HFF-Myc (cell line): ENCODE measurements at places on chromosomes 1 and 21.

DNA sequence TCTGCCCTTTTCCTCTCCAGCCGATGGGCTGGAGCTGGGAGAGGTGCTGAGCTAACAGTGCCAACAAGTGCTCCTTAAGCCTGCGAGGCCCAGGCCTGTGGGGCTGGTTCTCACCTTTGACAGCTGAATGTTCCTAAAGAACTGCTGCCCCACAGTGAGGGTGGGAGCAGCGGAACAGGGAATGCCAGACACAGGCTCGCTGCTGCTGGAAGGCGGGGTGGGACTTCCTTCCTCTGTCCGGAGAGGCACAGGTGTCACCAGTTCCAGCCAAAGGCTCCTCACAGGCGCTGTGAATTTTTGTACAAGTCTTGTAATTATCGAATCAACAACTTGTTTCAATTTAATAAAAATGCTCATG lies 47.1 kb downstream of the COQ8A start:
- no peak for DNase-seq

- DNase-seq, result no peak
These were observed 170.1 kb downstream of the DHRS3 start for GRCh38 chr1:12447849-12448312.

DNA sequence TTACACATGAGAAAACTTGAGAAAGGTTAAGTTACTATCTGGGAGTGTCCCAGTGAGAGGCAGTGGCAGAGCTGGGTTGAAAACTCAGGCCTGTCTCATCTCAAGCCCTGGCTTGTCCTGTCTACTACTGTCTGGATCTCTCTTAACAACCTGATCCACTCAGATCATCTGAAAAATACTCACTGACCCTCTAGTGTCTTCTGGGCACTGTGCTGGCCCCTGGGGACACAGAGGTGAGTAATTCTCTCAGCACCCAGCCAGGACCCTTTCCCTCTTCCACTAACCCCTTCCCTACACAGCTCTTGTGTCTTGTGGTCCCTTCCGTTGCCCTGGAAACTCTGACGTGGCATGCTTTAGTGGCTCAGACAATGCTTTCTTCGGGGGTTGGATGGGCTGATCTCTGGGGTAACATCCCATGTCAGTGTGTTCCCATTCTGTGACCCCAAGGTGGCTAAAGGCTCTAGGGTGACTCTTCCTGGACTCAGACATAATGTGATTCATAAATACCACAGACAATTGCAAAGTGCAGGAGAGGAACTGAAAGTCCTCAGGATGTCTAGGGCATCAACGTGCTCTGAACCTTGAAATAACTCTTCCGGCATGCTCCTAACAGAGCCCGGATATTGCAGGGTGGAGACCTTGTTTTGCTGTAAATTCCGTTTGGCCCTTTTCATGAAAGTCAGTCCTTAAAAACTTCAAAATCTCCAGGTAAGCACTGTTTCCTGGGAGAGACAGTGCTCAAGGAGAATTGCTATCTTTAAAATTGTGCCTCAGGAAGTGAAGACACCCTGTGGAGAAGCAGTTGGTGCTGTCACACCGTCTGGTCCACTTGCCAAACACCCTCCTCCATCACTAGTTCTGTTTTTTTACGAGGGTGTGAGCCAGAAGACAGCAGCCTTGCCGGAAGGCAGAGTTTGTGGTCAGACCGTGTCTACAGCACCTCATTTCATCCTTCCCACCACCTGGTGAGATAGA lies 4.0 kb downstream of the SHISAL2A start:
- DNase-seq, result no peak

GRCh38 chr1:215005078-215005477 lies 77.5 kb upstream of the KCNK2 start:
- peak; percentile 74 for DNase-seq

DNA sequence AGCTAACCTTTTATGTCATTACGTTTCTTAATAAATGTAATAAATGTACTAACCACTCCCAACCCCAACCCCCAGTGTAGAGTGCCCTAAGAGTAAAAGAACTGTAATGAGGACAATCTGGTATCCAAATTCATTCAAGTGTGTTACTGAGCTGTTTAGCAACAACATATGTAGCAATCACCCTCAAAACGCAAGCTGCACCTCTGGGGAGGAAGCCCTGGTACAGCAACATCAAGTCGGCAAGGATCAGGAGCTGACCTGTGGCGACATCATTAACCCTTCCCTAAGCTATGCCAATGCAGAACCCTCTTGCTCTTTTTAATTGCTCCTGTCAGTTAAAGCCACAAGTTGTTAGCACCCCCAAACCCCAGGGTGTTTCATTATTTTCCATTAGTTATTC lies 47.1 kb downstream of the STX6 start:
- no peak for DNase-seq
